A673 (cell line): ENCODE measurements at places on chromosomes 1 and 21. TPM values are rescaled to one million over a fixed set of nuclear protein-coding genes. Genes with fewer than 3 reads are reported as not detected.

- no peak overlapping the region for H3K4me3 ChIP-seq
- no peaks in the 10 kb centered on the region for H3K27me3 ChIP-seq
- H3K36me3 ChIP-seq, result peaks cover 44% of the 10 kb centered on the region
- H3K4me1 ChIP-seq, result no peaks in the 10 kb centered on the region
Observed at GRCh38 chr1:183554577-183554976, 35.7 kb downstream of the NCF2 start.

DNA sequence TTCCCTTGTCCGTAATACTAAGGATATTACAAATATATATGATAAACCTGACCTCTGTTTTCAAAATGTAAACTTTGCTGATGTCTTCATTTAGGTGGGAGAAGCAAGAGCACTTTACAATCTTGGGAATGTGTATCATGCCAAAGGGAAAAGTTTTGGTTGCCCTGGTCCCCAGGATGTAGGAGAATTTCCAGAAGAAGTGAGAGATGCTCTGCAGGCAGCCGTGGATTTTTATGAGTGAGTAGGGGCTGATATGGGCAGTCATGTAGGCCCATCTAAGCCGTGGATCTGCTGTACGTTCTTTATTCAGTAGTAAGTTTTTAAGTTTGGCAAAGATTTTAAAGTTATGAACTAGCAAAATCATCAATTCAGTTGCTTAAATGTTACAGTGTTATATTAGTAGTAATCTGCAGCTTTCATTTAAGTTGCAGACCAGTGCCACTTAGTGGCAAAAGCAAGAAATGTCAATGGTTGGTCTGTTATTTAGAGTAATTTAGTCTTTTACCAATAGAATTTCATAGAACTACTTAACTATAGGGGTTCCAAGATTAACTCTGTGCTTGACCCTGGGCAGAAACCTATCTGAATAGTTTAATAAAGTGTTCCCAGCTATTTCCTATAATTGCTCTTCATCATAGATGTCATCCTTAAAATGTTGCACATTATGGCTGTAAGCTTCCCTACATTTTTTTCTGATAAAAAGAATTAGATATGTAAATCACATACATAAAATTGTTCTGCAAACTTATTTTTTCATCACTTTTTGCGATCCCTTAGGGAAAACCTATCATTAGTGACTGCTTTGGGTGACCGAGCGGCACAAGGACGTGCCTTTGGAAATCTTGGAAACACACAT lies 21.3 kb downstream of the GPSM2 start:
- DNase-seq, result peak; percentile 77
- H3K27ac ChIP-seq, result no peak overlapping the region
- H3K27me3 ChIP-seq, result no peaks in the 10 kb centered on the region
- no peaks in the 10 kb centered on the region for H3K4me1 ChIP-seq
- no peak overlapping the region for H3K4me3 ChIP-seq

GRCh38 chr1:167641786-167642500 lies 11.9 kb downstream of the RCSD1 start:
- H3K27me3 ChIP-seq, result no peaks in the 10 kb centered on the region
- H3K36me3 ChIP-seq, result no peaks in the 10 kb centered on the region
- no peaks in the 10 kb centered on the region for H3K4me1 ChIP-seq
- no peak overlapping the region for H3K27ac ChIP-seq
- DNase-seq, result no peak
- no peak overlapping the region for H3K4me3 ChIP-seq

DNA sequence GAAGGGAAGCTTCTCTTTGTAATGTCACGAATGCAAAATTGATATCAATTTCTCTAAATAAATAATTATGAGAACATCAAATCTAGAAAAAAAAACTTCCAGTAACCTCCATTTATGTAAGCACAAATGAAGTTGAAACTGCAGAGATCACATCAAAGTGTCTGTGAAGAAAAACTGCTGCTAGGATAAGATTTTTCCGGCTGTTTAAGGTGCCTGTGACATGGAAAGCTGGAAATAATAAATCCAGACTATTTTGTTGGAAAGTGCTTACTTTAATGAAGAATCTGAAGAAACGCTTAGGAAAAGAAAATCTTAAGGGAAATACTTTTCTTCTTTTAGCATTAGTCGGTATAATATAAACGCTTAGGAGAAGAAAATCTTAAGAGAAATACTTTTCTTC lies 57.0 kb downstream of the CHRM3 start:
- no peaks in the 10 kb centered on the region for H3K27me3 ChIP-seq
- no peak overlapping the region for H3K4me3 ChIP-seq
- no peaks in the 10 kb centered on the region for H3K36me3 ChIP-seq
- no peak for DNase-seq

DNA sequence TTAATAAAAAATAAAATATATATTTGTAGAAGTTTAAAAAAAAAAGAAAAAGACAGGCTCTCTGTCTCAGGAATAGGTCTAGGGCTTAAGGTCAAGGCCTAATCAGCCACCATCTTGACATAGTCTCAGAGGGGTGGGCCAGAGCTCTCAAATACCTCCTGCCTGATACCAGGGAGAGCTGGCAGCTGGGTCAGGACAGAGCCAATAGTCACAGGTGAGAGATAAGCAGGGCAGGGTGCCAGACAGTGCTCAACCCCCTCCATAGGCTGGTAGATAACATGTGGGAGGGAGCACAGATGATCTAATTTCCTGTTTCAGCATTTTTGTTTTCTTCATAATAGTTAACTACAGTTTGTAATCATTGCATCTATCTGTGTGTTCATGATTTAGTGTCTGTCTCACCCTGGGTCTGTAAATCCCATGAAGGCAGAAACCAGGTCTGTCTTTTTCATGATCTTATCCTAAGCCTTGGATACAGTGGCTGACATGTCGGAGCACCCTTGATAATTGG lies 152.0 kb upstream of the GRIK3 start:
- DNase-seq, result no peak
- peaks cover 23% of the 10 kb centered on the region for H3K27me3 ChIP-seq
- no peak overlapping the region for H3K4me3 ChIP-seq
- no peaks in the 10 kb centered on the region for H3K36me3 ChIP-seq

- H3K4me1 ChIP-seq, result peaks cover 14% of the 10 kb centered on the region
- H3K27me3 ChIP-seq, result no peaks in the 10 kb centered on the region
- peak overlapping the region; percentile 31 for H3K27ac ChIP-seq
- H3K4me3 ChIP-seq, result no peak overlapping the region
- DNase-seq, result peak; percentile 48
Observed at GRCh38 chr1:91864017-91864700, 21.8 kb downstream of the TGFBR3 start.

GRCh38 chr1:115506924-115507589 lies 134.7 kb upstream of the VANGL1 start:
- H3K4me3 ChIP-seq, result no peak overlapping the region
- no peaks in the 10 kb centered on the region for H3K36me3 ChIP-seq
- H3K4me1 ChIP-seq, result peaks cover 5% of the 10 kb centered on the region

DNA sequence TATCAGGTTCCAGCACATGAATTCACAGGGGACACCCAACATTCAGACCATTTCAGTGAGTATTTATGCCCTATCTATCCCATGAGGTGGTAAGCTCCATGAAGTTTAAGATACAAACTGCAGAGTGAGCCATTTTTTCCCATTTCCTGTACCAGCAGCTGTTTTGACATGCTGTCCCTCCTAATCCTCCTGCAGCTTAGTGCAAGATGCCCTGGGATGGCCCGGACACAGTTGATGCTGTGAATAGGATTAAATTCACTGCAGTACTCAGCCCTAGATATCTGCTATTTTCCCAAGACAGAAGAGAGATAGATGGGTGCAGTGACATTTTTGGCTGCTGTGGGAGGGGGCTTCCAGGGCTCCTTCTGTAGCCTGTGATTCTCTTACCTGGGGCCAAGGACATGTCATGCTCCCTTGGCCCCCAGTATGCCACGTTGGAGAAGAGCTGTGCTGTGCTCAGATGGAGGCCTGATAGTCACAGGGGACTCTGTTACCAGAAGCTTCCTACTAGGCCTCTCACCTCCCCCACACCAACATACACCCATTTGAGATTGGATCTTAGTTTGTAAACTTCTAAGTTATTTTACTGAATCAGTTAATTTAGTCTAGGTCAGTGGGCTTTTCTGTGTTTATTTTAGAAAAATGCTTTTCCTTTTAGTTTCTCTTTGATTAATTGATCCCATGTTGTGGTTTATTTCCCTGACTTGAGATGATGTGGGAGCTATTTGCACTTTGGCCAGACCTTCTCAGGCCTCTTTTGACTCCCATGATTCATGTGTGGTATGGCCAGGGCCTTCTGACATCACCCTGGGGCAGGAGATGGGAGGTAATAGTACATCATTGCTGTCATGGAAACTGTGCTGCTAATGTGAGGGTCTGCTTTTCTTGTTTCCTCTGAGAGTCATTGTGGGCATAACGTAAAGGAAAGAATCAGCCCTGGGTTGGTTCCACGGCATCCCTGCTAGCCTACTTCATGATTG lies 92.6 kb downstream of the ST3GAL3 start:
- H3K27ac ChIP-seq, result peak overlapping the region; percentile 60
- H3K4me3 ChIP-seq, result no peak overlapping the region
- H3K27me3 ChIP-seq, result no peaks in the 10 kb centered on the region
- no peaks in the 10 kb centered on the region for H3K36me3 ChIP-seq

DNA sequence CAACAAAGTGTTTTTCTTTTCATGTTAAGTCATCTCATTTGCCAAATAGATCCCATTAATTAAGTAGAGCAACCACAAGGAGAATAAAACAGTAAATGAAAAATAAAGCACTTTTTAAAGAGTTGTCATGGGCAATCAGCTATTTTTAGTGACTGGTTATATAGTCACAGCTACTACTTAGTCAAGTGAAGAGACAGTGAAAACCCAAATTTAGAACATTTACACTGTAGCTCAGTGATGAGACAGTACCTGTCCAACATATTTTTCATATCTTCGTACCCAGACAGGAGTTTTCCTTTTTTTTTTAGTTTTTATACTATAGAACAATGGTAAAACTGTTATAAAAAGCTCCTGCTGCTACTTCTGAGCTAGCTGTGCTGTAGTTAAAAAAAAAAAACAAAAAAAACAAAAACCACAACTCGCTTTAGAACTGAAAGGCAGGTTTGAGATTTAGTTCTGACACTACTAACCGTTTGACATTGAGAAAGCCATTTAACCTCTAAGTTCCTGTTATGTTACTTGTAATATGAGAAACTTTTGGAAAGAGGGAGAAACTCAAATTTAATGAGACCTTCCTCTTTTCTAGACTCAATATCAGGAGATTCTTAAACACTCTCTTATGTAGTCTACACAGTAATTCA lies 777.5 kb downstream of the ADGRL2 start:
- H3K4me3 ChIP-seq, result no peak overlapping the region
- no peaks in the 10 kb centered on the region for H3K36me3 ChIP-seq
- no peak overlapping the region for H3K27ac ChIP-seq
- no peaks in the 10 kb centered on the region for H3K27me3 ChIP-seq
- H3K4me1 ChIP-seq, result no peaks in the 10 kb centered on the region
- DNase-seq, result no peak

GRCh38 chr1:70948396-70949017 lies 99.1 kb downstream of the PTGER3 start:
- no peak overlapping the region for H3K27ac ChIP-seq
- H3K4me1 ChIP-seq, result no peaks in the 10 kb centered on the region
- peaks cover 3% of the 10 kb centered on the region for H3K36me3 ChIP-seq
- DNase-seq, result no peak
- no peaks in the 10 kb centered on the region for H3K27me3 ChIP-seq
- no peak overlapping the region for H3K4me3 ChIP-seq

GRCh38 chr1:203229471-203230135 lies at the start of gene CHIT1:
CHIT1 (minus strand) TSS chr1:203229673; CDS start chr1:203229636, 37 bp downstream.
- no peak for DNase-seq
- H3K4me1 ChIP-seq, result no peaks in the 10 kb centered on the region
- H3K27me3 ChIP-seq, result peaks cover 31% of the 10 kb centered on the region
- H3K36me3 ChIP-seq, result no peaks in the 10 kb centered on the region
- no peak within 1 kb of the TSS for H3K4me3 ChIP-seq

DNA sequence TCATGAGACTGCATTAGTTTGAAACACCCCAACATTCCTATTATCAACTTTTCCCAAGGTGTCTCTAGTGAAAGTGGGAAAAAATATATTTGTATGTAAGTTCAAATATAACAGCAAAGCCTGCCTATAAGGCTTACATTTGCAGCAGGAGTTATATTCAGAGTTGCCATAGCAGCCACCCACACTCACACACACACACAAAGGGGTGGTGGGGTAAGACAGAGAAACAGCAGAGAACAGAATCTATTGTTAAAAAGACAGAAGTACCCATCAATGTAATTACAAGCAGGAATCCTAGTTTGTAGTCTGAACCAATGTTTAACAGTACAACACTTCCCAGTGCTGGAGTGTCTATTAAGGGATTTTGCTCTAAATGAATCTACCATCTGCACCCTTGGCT lies 55.0 kb downstream of the PLPPR5 start:
- no peaks in the 10 kb centered on the region for H3K4me1 ChIP-seq
- DNase-seq, result no peak

GRCh38 chr21:43803558-43804300 lies 14.4 kb downstream of the RRP1 start:
- H3K27ac ChIP-seq, result no peak overlapping the region
- H3K27me3 ChIP-seq, result no peaks in the 10 kb centered on the region
- H3K4me1 ChIP-seq, result no peaks in the 10 kb centered on the region
- no peak for DNase-seq
- no peak overlapping the region for H3K4me3 ChIP-seq

GRCh38 chr1:241762713-241763339 lies 85.2 kb upstream of the EXO1 start:
- no peak for DNase-seq
- no peak overlapping the region for H3K27ac ChIP-seq
- no peaks in the 10 kb centered on the region for H3K36me3 ChIP-seq
- H3K27me3 ChIP-seq, result no peaks in the 10 kb centered on the region
- no peak overlapping the region for H3K4me3 ChIP-seq

- no peak overlapping the region for H3K4me3 ChIP-seq
- peaks cover 45% of the 10 kb centered on the region for H3K4me1 ChIP-seq
- no peak for DNase-seq
Observed at GRCh38 chr1:164637461-164638375, 78.7 kb downstream of the PBX1 start.

DNA sequence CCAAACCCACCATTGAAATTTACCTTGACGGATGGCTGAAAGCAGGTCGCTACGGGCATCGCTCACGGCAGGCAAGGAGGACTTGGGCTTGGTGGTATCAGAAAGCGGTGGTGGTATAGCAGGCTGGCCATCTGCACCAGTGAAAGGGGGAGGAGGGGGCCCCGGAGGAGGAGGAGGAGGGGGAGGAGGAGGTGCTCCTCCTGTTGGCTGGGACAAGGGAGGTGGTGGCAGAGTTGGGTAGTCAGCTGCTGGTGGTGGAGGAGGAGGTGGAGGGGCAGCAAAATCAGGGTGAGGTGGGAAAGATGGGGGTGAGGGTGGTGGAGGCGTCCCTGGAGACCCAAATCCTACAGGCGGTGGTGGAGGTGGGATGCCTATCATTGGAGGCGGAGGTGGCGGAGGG lies 17.2 kb downstream of the GPR3 start:
- peaks cover 67% of the 10 kb centered on the region for H3K36me3 ChIP-seq
- no peaks in the 10 kb centered on the region for H3K4me1 ChIP-seq
- no peak overlapping the region for H3K27ac ChIP-seq

Gene TFAP2E
- 0.52 and 0.79 TPM in 2 replicates for total RNA-seq

Gene BACE2
- total RNA-seq, result 6.9 and 8.0 TPM in 2 replicates

Gene AXDND1
- 0.85 TPM in 1 of 2 replicates, not detected in the other for total RNA-seq

Gene PLPP3
- 0.39 and 0.79 TPM in 2 replicates for total RNA-seq

Gene FAM72D
- 8.6 and 11.9 TPM in 2 replicates for total RNA-seq

Gene SERTAD4
- total RNA-seq, result 8.0 and 12.2 TPM in 2 replicates

Gene GJA5
- 0.28 TPM in 1 of 2 replicates, not detected in the other for total RNA-seq

Gene LUZP1
- total RNA-seq, result 32.6 and 34.9 TPM in 2 replicates

Gene AGT
- 0.13 TPM in 1 of 2 replicates, not detected in the other for total RNA-seq
